Adrenal gland (tissue), 19 donors: ENCODE measurements at places on chromosomes 4 and X. TPM values are rescaled to one million over a fixed set of nuclear protein-coding genes. Genes with fewer than 3 reads are reported as not detected.
A peak's percentile ranks its signal among the peaks of the same experiment; 100 is the strongest.

DNA sequence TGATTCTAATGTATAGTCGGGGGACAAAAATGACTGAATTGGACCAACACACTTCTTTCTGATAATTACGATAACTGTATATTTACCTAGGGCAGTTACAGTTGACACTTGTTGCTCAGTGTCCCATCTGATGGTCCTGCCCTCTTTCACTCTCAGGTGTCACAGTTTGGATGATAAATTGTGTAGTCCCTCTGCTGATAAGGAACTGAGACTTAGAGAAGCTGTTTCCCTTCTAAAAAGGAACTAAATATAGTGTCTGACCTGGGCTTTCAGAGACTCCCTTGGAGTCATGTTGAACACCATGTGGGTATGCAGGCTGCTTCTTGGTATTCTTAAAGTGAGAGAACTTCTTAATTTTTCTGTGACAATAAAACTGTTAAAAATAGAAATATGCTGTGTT lies 23.7 kb upstream of the PNPLA4 start:
- H3K4me3 ChIP-seq: no peak overlapping the region
- no peaks in the 10 kb centered on the region for H3K36me3 ChIP-seq

The SPIN2A gene
- total RNA-seq: 0.25 TPM

The APLN gene
- 5.6 TPM for total RNA-seq

GRCh38 chrX:43958529-43958928 lies 14.7 kb downstream of the NDP start:
- no peak overlapping the region for H3K4me3 ChIP-seq
- H3K27me3 ChIP-seq: peaks cover 30% of the 10 kb centered on the region
- DNase-seq: peak; percentile 43
- no peaks in the 10 kb centered on the region for H3K36me3 ChIP-seq
- no peak overlapping the region for H3K27ac ChIP-seq
